AG09309 (cell line): ENCODE measurements at places on chromosomes 2 and 18.
A peak's percentile ranks its signal among the peaks of the same experiment; 100 is the strongest.

- DNase-seq = no peak
These were observed 260.5 kb downstream of the CYP26B1 start for GRCh38 chr2:71887196-71887595.

GRCh38 chr2:200466425-200467418 is 43.1 kb downstream of the KCTD18 start:
- DNase-seq = peak; percentile 27

DNA sequence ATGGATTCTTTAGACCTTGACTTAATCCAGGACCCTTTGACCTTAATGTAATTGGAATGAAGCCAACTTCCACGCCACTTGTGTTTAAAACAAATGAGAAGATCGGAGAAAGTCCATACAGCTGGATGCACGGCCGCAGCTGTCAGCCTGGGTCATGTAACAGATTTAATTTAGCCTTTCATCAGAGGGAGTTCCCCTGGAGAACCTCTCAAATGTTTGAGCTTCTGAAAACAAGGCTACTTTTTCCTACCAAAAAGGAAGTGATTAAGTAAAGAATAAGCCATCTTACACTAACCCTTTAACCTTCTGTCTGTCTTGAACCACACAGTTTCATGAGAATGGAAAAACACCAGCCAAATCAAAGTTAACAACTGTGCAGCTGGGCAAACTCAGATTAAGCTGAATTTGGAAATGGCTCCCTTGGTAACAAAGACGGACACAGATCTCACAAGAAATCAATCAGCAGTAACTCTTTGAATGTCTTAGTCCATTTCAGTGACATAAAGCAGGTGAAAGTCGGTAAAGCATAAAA is 103.6 kb downstream of the DOCK10 start:
- no peak for DNase-seq

GRCh38 chr2:8416001-8416571 is 265.8 kb upstream of the ID2 start:
- DNase-seq = no peak

DNA sequence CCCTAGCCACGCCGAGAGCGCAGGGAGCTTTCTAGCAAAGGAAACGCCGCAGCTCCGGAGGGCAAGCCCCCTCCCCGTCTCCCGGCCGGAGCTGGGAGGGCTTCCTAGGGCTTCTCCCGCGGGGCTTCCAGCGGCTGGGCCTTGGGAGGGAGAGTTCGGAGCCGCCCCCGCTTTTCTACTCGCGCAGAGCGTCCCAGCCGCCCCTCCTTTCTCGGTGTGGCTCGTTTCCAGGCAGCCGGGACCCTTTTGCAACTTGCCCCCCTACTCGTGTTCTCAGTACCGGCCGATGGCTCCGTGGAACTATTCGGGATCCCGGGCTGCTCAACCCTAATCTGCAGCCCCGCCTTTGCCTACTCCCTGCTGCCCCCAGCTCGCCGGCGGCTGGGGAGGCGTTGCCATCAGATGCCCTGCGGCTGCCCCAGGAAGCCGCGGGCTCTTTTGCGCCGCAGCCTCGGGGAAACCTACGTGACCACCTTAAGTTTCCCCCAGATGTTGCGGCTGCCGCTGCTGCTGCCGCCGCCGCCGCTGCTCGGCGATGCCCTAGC is 1.5 kb upstream of the NR4A2 start:
- no peak for DNase-seq

DNA sequence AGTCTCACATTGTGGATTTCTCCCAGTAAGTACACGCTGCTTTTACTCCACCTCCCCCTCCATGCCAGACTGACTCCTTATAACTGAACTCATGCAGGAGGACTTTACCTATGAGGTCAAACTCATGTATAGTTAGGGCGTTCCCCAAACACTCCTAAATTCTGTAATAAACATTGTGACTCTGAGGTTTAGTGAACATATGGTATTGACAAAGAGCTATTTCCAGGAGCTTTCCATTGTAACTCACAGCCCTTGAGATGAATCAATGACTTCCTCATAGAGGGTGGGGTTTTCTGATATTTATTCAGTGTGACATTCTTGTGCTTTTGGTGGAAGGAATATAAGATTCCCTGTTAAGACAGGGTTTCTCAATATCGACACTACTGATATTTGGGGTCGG is 337.4 kb upstream of the SLC14A2 start:
- DNase-seq = no peak

DNA sequence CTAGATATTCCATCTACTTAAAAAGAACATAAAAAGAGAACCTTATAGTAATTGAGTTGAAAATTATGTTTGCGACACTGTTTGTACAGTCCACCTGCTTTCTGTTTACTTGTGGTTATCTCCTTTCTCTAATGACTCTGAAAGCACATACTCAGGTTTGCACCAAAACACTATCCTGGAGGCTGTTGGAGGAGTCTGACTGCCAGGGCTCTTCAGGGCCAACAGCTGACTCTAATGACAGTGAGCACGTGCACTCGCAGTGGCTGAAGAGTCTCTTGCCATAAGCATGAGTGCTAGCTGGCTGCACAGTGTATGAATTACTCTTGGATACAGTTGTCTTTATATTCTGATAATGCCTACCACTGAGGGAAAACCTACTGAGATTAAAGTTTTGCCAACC is 16.7 kb upstream of the GLS start:
- no peak for DNase-seq

DNA sequence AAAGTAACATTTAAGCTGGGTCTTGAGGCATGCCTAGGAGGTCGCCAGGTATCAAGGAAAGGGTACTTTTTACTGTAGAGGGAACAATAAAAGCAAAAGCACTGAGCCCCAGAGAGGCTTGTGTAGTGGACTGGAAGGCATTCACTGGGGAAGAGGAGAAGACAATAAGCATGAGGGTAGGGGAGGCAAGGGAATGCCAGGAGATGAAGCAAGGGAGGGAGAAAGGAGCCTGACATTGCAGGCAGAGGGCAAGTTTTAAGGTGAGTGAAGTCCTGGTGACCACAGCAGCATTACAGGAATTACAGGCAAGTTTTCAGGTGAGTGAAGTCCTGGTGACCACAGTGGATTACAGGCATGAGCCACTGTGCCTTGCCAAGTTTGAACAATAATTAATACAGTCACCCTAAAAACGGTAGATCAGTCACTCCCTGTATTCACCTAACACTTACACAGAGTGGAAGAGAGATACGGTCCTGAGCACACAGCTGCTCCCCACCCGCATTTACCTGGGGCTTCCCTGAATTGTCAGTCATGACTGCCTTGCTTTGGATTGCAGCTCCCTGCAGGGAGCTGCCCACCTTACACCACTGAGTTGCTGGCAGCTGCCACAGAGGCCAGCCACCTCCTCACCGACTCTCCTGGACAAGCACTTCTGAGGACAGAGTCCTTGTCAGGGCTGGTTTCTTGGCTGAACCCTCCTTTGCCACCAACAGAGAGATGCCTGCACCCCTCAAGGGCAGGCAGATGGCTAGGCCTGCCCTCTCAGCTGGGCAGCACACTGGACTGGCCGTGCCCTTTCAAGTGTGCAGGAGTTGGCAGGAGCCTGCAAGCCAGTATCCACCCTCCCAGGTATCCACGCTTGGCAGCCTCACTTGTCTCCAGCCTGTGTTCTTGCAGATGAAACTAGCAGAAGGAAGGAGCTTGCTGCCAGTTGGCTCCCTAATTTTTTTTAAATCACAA is 153.2 kb upstream of the MSH6 start:
- DNase-seq = no peak

- no peak for DNase-seq
These were observed 32.6 kb downstream of the MTA3 start for GRCh38 chr2:42601076-42601475.

- no peak for DNase-seq
These were observed 249.9 kb upstream of the THUMPD2 start for GRCh38 chr2:40028792-40029488.

DNA sequence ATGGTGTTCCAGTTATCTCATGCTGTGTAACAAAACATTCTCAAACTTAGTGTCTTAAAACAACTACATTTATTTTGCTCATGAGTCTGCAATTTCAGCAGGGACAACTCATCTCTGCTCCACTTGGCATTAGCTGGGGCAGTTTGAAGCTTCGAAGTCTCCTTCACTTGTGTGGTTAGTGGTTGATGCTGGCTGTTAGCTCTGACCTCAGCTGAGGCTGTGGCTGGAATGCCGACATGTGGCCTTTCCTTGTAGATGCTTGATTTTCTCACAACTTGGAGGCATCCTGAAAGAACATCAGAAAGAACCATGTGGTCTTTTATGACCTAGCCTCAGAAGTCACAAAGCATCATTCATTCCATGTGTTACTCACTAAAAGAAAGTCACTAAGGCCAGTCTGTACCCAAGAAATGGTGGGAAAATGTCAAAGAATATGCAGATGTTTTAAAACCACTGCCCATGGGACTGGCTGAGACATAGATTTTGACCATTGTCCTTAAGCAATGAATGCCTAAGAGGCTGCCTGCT is 3.8 kb upstream of the TMSB10 start:
- peak; percentile 70 for DNase-seq

GRCh38 chr18:9835113-9835755 is 50.5 kb upstream of the TXNDC2 start:
- DNase-seq = no peak

- DNase-seq = peak; percentile 5
These were observed 302.9 kb downstream of the LRRTM1 start for GRCh38 chr2:80001701-80002101.

- no peak for DNase-seq
These were observed 3.0 kb downstream of the EN1 start for GRCh38 chr2:118844261-118845004.
